ENCODE measurements at places on chromosomes 2 and 18.

DNA sequence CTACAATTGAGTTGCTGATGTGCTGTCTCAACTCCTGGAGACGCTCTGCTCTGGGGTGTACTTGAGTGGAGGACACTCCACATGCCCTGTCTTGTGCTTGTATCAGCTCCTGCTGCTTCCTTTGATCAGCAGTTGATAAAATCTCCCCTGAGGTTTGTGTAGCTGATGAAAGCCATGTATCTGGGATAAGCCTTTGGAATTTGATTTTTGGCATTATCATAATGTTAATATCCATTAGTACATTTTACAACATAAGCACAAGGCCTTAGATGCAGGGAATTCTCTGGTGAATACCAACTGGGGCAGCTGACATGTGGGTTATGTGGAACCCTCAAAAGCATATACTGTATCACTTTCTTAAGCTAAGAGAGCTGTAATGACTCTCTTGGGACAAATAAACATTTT, 222.7 kb upstream of the ITGA4 start:
- peak; percentile 9 for DNase-seq

GRCh38 chr2:165032559-165032958, 77.2 kb upstream of the SLC38A11 start:
- DNase-seq = no peak

DNA sequence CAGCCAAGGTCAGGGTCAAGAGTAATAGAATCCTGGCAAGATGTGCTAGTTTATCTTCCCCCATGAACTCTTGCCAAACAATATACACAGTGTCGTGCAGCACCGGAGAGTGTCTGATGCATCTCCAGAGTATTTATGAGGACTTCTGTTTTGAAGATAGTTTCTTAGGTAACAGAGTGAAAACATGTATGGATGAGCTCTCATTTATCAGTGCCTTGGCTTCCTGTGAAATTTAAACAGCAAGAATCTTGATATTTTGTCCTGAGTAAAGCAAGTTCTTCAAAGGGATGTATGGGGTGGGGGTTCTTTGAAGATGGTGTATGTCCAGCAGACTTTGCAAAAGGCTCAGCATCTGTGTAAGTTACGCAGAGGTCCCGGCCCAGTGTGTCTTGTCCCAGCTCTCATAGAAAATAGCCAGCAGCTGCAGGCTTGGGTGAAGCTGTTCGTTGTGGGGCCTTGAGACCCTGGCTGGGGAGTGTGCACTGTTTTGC, 361.0 kb upstream of the NT5C1B start:
- peak; percentile 32 for DNase-seq

DNA sequence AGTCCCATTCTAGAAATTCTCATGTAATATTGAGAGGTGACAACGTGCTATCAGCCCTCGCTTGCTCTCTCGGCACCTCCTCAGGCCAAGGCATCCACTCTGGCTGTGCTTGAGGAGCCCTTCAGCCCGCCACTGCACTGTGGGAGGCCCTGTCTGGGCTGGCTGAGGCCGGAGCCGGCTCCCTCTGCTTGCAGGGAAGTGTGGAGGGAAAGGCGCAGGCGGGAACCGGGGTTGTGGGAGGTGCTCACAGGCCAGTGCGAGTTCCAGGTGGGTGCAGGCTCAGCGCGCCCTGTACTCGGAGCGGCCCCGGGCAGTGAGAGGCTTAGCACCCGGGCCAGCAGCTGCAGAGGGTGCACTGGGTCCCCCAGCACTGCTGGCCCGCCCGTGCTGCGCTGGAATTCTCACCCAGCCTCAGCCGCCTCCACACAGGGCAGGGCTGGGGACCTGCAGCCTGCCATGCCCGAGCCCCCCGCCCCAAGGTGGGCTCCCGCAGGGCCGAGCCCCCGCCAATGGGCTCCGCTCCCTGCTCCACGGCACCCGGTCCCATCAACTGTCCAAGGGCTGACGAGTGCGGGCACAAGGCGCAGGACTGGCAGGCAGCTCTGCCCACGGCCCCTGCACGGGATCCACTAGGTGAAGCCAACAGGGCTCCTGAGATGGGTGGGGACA, 1680.6 kb upstream of the LRRTM1 start:
- no peak for DNase-seq

DNA sequence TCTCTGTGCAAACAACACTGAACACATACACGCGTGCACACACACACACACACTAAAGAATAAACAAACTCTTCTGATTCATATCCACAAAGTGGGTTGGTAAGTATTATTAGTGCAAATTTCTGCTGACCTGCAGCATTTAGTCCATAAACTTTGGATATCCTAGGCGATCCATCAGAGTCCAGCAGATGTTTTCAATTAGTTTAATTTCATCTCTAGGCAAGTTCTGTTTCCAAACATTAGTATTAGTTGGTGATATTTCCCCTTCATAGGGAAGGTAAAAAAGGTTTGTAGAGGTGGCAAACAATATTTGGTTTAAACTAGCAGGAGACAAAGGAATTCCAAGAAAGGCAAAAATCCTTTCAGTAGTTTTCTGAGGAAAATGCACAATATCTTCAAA, 5.7 kb downstream of the DSEL start:
- no peak for DNase-seq

GRCh38 chr2:191302459-191303139, 57.4 kb downstream of the MYO1B start:
- DNase-seq = no peak

DNA sequence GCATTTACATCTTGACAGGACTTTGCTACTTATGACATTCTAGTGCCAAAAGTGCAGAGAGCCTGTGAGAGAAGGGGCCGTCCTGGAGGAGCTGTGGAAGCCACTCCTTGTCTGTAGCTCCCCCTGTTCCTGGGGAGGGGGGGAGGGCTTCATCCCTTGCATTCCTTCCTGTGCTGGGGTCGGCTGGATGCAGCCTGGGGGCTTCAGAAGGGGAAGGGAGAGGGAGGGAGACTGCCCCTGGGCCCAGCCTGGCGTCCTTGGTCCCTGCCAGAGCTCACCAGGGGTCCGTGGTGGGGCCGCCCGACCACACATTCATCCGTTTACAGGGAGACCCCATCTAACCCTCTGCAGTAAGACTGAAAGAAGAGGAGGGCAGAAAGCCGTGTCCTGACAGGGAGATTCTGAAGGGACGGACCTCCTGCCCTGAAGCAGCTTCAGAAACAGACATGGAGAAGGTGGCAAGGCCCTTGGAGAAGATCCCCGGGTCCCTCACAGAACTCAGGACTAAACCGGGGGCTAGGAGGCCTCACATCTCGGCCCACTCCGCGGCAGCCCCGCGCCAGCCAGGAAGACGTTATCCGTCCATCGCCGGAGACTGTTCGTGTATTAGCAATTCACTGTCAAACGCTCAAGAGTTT, 258.3 kb upstream of the SALL3 start:
- no peak for DNase-seq

DNA sequence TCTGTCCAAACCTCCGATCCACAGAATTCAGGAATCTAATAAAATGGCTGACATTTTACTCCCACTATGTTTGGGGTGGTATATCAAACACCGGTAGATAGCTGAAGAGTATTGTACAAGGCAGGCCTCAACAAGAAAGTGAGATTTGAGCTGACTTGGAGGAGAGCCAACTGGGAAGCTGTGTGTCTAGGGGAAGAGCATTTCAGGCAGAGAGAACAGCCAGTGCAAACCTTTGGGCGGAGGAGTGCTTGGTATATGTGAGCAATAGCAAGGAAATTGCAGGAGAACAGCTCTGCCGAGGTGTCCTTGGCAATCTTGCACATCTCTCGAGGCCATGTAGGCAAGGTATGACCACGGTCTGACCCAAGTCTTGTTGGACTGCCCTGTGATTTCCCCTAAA, 1.8 kb upstream of the MERTK start:
- DNase-seq = no peak
